NCI-H187 treated with DMSO at 0.1 percent for 48 hours (cell line): ENCODE measurements at places on chromosomes 16 and 17.

GRCh38 chr16:9612267-9612666 is 520.8 kb downstream of the HAPSTR1 start:
- no peak for DNase-seq

- peak; percentile 32 for DNase-seq
Measured at GRCh38 chr17:40556884-40557414, 8.3 kb downstream of the CCR7 start.

DNA sequence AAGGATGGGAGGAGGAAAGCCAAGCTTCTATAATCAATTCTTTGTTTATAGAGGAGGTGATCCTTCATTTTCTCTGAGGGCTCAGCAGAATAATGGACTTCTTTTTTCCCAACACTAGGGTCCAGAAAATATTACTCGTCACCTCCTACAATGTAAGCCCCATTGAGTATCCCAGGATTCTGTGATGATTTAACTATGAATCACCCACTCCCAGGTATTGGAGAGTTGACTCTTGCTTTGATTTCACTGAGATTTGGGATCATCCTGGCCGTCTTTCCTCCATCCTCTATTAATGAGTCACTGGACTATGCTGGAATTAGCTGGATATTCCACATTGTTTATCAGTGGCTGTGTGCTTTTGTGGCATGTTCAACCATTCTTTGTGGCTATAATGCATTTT is 452.0 kb downstream of the NPIPA7 start:
- DNase-seq = no peak

DNA sequence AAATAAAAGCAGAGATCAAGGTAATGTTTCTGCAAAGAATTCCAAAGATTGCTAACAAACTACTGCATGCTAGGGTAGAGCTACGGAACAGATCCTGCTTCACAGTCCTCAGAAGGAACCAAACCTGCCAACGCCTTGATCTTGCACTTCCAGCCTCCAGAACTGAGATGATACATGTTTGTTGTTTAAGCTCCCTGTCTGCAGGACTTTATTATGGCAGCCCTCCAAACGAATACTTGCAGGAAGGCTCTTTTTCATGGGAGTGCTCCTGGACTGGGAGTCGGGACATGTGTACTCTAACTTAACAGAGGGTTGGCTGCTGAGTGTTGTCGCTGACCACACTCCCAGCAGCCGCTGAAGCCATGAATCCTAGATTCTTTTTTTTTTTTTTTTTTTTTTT is 808.8 kb upstream of the EEF2KMT start:
- DNase-seq = no peak

- no peak for DNase-seq
Measured at GRCh38 chr17:69228018-69228417, 606 bp downstream of the ABCA10 start.
